ENCODE measurements at places on chromosomes 5 and 9.

DNA sequence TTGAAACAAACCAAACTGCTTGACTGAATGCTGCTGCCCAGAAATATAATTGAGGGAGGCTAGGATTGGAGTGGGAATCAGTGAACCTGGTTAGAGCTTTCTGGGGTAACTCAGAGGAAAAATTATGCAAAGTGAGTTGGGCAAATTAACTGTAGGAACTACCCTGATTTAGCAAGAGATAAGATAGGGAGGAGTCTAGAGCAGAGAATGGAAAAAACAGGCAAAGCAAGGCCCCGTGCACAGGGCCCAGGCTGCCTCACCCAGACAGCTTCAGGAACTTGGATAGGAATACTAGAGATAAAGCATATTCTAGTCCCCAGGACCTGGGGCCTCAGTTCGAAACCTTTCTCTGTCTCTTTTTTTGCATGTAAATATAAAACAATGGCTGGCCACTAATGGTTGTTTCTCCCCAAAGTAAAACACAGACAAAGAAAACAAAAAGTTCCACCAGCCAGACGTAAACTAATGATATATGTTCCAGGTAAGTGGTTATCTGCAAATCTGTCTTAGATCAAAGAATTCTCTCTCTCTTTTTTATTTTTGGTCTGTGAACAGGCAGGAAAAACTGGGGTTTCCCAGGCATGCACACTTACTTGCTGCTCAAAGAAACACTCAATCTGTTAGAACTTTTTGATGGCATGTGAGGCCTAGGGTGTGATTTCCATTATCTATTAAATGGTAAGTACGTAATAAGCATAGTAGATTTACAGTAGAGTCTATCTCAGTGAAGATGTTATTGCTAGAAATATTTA lies 168.1 kb upstream of the MAP3K1 start:
- DNase-seq, result no peak

DNA sequence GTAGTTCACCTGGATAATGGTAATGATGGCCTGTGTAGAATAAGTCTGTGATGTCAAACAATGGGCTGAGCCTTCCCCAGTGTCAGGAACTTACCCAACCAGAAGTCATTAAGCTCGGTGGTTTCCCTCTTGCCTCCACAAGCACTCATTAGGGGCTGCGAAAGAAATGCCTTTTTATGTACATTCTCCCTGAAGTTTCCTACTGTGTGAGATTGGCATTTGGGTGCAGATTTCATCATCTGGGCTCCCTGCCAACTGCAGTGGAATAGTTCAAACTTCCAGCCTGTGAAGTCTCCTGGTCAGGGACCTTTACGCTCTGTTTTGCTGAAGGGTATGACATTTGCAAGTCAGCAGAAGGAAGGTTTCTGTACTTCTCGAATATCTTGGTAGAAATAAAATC lies 41.6 kb upstream of the TMEM215 start:
- no peak for DNase-seq

- no peak for DNase-seq
These were observed 17.8 kb upstream of the GLIS3 start for GRCh38 chr9:4317681-4318080.

- no peak for DNase-seq
These were observed 100.3 kb downstream of the SLC1A3 start for GRCh38 chr5:36706662-36707061.

DNA sequence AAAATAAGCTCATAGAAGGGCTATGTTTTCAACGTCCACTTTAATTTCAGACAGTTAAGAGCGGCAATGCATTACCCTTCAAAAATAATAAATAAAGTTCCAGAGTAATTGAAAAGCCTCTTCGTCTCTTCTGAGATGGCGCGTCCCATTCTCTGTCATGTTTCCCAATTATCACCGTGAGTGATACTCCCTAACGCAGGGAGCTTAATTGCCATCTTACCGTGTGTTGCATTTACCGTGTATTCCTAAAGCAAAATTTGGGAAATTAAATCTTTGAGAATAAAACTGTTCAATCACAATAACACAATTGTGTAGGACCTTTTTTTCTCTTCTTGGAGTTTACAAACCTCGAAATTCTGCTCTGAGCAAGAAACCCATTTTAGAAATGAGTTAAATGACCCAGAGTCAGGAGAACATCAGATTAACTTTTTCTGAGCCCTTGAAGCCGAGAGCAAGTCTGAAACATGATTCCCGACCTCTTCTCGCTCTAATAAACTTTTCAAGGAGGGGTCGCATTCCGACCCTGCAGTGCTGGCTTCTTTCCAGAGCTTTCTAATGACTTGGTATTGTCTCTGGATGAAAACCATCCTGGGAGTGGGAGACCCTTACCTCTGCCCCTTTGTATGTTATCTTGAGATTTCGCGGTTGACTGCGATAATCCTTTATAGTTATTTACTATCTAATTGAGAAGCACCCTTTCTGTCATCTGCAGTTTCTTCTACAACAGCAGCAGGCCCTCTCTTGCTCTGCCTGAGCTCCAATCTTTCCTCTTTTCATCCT lies 251.5 kb downstream of the FSTL4 start:
- no peak for DNase-seq

DNA sequence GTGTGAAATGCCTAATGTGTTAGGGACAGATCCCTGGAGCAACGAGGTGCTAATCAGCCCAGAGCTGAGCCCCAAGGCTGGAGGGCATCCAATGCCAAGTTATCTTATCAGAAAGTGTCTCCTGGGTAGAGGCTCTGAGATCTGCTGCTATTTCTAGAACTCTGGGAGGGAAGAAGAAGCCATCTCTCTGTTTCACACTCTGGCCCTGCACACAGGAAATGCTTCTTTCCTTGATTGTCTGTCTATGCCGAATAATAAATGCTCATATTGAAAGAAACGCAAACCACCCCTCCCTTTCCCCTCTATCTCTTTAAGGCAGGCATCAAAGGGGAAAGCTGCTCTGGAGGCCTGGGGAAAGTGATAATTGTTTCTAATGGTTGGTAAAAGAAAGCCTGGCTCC lies 166.7 kb downstream of the PAPPA start:
- no peak for DNase-seq

GRCh38 chr5:57818397-57818796 lies 335.8 kb upstream of the ACTBL2 start:
- no peak for DNase-seq

DNA sequence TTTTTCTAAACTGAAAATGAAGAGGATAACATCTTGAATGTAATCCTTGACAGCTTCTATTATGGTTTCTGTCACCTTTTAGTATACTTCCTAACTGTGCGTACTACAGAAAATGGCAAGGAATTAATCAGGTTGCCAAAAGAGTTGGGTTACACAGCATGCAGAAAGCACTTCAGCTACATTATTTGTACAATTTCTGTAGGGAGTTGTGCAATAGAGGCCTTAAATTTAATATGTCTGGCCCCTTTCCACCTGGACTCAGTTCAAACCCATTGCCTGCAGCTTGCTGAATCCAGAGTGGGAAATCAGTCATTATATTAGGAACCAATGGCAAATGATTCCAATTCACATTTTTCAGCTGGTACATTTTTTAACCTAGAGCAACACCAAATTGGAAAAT lies 549.7 kb downstream of the CSNK1G3 start:
- no peak for DNase-seq

DNA sequence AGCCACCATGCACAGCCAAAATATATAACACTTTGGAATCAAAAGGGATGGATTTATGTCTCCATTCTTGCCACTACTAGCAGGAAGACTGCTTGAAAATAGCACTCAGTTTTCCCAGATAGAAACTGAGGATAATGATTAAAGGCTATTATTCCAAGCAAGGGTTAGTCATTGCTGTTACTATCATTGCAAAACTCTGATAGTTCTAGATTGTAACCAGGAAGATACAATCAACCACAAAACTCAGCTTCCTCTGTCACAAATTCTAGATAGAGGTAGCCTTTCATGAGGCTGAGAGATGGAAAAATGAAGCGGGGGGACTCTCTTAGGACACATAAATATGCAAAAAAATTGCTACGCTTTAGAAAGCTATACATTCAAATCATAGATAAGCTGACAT lies 3.1 kb downstream of the ANXA1 start:
- DNase-seq, result no peak

DNA sequence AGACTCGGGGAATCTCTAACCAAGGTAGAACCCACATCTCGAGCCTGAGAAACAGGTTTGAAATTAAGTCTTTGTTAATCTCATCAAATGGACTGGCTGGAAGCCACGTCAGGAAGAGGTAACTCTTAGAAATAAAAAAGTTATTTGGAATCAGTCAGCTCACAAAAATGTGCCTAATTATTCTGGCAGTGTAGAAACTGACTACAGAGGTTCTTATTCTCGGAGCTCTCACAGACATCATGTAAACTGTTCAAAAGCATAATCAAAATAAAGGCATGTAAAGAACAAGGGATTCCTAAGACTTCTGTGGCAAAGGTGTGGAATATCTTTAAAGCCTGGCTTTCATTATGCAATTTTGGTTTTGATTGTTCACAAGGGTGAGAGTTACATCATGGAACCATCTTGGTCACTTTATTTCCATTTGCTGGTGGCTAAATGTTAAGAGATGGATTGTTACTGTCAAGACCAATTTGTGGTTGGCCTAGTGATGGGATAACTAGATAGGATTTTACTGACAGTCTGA lies 85.1 kb downstream of the OTULIN start:
- no peak for DNase-seq

- no peak for DNase-seq
These were observed 49.6 kb upstream of the PLIN2 start for GRCh38 chr9:19176856-19177255.

- no peak for DNase-seq
These were observed 4.0 kb upstream of the RHOBTB3 start for GRCh38 chr5:95726811-95727763.

DNA sequence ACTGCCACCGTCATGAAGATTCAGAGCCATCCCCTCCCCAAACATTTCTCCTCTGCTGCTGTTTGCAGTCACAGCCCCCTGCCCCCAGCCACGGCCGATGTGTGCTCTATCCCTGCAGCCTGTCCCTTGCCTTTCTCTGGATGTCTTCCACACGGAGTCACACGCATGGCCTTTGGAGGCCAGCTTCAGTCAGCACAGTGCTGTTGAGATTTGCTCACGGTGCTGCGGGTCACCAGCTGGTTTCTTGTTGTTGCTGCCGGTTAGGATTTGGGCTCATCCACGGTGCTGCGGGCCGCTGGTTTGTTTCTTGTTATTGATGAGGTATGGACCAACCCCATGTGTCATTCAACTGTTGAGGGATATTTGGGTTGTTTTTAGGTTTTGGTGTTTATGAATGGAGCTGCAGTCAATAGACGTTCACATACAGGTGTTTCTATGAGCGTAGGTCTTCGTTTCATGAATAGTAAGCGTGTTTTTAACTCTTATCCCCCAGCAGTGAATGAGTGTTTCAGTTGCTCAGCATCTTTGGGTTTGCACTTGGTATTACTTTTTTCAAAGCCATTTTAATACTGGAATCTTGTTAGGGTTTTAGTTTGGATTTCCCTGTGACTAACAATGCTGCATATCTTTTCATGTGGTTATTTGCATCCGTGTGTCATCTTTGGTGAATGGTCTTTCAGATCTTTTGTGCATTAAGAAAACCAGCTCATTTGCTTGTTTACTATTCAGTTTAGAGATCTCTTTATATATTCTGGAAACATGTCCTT lies 57.6 kb downstream of the AHRR start:
- no peak for DNase-seq

All from activated effector memory CD4-positive, alpha-beta T cell treated with Interleukin-2 at 50 U/mL for 16 hours (primary cell).